Activated CD4-positive, alpha-beta T cell treated with anti-CD3 and anti-CD28 coated beads for 4 hours (primary cell): ENCODE measurements at places on chromosomes 4 and X.

DNA sequence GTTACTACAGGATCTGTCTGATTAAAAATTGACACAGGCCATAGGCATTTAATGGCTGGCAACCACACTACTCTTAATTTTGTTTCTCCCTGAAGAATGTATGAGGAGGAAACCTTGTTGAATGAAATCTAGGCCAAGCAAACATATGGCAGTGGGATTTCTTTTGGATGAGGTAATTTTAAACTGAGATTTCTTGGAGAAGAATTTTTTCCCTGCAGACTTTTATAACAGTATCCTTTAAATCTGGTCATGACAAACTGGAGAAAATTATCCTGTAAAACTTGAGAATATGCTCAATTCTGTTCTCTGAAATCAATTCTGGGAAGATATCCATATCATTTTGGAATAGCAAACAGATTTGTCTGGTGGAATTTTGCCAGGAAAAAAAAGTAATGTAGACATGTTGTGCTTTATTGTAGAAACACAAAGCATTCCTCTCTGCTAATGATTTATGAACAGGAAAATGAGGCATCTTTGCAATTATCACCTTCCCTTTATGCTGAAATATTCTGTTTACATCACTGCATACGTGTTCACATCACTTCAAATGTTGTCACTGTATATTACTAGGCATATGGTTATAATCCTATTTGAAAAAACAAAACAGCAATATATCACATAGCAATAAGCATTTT lies 108.3 kb upstream of the ARSJ start:
- DNase-seq: no peak

DNA sequence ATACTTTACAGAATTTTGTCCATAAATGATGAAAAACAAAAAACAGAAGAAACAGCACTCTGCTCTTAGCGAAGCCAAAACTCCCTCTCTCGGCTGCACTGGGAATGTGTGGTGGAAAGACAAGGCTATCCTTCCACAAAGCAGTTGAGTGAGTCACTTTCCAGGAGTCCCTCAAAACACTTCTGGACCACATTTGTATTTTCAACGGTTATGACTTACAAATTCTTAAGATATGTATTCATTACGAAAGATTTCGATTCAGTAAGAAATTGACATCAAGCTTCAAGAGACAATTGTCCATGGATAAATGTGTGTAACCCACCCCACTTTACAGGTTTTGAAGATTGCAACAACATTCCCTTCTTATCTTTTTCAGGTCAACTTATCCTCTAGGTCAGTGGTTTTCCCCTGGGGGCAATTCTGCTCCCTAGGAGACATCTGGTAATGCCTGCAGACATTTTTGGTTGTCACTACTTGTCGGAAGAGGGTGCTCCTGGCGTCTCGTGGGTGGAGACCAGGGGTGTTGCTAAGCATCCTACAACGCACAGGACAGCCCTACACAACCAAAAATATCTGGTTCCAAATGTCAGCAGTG lies 66.7 kb upstream of the MTNR1A start:
- DNase-seq: no peak

GRCh38 chr4:182928061-182928460 lies 10.9 kb upstream of the DCTD start:
- no peak for DNase-seq

DNA sequence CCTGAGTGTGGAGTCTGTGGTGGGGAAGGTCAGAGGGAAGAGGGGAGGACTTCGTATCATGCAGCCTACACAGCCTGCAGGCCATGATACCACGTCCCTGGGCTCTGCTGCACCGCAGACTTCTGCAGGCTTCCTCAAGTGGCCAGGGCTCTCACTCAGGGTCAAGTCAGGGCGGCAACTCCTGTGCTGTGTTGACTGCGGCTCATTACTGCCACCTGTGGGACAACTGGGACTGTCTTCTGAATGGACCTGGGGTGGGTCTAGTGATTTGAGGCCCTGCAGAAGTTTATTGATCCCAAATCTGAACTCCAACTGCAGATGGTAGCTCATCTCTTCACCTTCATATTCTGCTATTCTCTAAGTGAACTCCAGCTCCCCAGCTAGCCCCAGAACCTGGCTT lies 167.1 kb downstream of the NSUN7 start:
- peak; percentile 43 for DNase-seq

GRCh38 chr4:184949020-184949419 lies 69.3 kb upstream of the HELT start:
- DNase-seq: no peak

- no peak for DNase-seq
These were observed 123.7 kb downstream of the AFAP1 start for GRCh38 chr4:7815981-7816380.

DNA sequence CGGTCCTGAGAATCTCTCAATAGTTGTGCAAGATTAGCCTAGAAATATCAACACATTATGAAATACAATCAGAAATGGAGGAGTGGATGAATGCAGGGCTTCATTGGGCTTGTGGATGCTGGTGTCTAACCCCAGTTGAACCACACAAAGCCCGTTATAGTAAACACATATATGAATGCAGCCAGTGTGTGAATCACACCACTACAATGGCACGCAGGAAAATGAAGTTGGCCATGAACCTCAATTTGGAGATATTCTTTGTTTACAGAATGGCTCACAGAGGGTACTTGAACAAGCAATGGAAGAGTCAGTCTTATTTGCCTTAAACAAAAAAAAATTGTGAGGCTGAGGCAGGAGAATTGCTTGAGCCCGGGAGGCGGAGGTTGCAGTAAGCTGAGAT lies 57.8 kb downstream of the SOD3 start:
- no peak for DNase-seq

DNA sequence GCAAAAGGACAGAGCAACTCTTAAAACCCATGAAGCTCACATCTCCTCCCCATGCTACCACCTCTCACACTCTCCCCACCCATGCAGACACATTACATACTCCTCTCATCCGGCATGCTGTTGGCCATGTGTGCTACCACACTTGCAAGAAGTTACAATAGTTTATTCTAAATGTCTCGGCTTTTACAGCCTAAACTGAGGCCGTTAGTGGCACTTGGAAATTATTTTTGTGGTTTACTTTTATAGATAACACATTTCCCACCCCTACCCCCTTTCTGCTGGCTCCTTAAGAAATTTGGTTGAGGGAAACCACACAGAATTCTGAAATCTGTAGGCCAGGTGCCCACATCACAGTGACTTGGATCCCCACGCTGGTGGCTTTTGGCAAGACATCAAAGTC lies 141.1 kb upstream of the HHIP start:
- no peak for DNase-seq

DNA sequence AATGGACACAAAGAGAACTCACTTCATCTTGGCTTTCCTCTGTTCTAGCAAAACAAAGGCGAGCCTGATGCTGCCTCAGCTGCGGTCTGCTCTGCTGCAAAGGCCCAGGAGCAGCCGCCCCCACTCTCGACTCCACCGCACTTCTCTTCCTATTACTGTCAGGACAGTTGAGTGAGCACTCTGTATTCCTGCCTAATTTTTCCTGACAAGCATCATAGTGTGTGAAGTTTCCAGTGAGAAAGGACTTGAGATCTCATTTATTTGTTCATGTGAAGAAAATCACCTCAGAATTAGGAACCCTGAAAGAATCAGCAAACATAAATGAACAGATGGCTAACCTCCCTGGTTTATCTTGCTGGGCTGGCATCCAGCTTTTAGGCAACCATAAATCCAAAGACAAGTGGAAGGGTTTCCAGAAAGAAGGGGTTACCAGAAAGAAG lies 15.6 kb downstream of the SCARB2 start:
- DNase-seq: no peak
